Suprapubic skin (tissue), 4 donors: ENCODE measurements at places on chromosomes 11 and 22.
A peak's percentile ranks its signal among the peaks of the same experiment; 100 is the strongest.

DNA sequence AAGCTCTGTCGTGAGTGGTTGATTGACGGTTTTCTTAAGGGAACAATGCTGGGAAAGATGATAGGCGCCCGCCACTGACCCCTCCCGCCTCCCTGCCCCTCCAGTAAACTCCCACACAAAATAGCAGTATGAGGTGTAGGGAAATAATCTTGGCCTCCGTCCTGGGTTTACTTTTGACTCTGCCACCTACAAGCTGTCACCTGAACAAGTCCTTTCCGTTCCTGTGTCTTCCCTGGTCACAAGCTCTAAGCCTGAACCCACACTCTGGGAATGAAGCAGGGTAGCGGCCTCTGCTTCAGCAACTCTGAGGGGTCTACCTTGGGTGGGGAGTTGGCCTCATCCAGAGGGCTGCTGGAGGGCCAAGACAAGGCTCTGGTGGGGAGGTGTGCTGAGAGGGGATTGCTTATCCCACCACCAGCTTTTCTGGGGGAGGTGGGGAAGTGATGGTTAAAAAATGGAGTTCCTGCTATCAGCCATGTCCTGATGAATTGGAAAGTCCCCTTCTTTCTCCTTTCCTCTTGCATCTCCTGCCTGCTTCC, 87.8 kb downstream of the CEP164 start:
- DNase-seq: peak; percentile 28

GRCh38 chr11:123187665-123188507, 7.2 kb downstream of the CLMP start:
- DNase-seq: no peak

GRCh38 chr11:8196749-8197148, 27.9 kb upstream of the RIC3 start:
- no peak for DNase-seq

DNA sequence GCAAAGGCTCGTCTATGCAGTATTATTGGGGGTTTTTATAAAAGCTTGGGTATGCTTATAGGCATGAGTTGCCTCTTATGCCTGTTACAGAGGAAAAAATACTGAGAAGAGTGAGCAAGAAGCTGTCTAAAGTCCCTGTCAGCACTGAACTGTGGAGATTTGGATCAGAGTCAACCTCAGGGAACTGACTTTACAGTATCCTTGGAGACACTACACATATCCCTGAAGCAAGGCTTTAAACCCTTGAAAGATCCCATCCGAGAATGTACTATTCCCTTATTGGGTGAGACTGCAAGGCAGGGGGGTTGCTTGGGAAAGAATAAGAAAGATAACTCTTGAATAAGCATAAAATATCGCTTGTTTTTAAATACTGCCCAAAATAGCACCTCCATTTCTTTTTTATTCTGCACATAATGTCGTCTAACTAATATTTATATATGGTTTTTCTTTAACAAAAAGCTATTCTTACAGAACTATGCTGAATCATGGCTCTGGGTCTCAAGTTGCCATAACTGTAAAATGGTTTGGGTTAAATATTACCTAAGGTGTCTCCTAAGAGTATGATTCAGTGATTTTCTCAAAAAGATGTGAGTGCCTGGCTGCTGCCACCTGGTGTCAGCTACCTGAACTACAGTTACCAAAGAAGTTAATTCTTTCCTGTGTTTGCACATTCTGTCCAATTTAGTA, 1062.8 kb downstream of the DLG2 start:
- no peak for DNase-seq

GRCh38 chr11:34600339-34601084, 20.4 kb upstream of the EHF start:
- no peak for DNase-seq

DNA sequence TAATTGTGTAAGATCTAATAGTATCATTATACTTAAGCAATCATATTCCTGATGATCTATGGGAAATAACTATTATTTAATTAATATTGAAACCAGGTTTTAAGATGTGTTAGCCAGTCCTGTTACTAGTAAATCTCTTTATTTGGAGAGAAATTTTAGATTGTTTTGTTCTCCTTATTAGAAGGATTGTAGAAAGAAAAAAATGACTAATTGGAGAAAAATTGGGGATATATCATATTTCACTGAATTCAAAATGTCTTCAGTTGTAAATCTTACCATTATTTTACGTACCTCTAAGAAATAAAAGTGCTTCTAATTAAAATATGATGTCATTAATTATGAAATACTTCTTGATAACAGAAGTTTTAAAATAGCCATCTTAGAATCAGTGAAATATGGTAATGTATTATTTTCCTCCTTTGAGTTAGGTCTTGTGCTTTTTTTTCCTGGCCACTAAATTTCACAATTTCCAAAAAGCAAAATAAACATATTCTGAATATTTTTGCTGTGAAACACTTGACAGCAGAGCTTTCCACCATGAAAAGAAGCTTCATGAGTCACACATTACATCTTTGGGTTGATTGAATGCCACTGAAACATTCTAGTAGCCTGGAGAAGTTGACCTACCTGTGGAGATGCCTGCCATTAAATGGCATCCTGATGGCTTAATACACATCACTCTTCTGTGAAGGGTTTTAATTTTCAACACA, 6.4 kb downstream of the BIRC3 start:
- no peak for DNase-seq

DNA sequence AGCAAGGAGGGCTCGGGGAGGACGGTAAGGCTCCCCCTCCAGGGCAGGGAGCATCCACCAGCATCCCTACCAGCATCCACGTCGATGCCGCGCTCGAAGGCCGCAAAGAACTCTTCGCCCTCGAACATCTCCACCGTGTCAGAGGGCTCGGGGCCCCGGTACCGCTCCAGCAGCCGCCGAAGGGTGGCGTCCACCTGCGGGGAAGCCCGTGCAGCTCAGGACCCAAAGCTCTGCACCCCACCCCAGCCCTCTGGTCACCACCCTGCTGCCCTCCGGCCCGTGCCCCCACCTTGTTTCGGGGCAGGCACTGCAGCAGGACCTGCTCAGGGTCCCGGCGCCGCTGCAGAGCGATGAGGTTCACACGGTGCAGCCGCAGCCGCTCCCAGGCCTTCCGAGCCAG, 2.4 kb upstream of the SLC25A22 start:
- DNase-seq: no peak

GRCh38 chr11:108115500-108116140, 5.7 kb upstream of the ACAT1 start:
- DNase-seq: peak; percentile 86

DNA sequence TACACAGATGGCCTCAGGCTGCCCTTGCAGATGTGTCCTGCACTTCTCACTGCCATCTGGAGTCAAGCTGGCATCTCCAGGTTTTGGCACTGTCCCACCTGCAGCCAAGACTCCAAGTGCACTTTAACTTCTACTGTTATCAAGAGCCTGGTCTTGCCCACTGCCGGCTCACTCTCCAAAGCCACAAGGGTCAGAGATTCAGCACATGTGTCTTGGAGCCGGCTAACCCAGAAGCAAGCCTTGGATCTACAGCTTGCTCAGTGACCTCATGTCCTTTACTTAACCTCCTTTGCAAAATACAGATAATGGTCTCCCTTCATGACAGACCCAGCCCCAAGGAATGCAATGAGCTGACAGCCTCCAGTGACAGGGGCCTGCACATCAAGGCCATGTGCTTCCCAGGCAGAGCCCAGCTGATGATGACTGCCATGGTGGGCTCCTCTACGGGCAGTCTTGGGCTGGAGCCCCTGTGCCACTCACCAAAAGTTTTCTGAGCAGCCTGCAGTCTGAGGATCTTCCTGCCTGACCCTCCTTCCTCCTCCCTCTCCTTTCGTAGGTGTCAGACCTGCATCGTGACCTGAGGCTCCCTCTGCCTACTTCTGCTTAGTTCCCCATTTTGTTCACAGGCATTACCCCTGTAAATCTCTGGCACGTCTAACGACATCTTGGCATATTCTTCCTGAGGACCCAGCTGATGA, 9.0 kb downstream of the TP53AIP1 start:
- DNase-seq: no peak

DNA sequence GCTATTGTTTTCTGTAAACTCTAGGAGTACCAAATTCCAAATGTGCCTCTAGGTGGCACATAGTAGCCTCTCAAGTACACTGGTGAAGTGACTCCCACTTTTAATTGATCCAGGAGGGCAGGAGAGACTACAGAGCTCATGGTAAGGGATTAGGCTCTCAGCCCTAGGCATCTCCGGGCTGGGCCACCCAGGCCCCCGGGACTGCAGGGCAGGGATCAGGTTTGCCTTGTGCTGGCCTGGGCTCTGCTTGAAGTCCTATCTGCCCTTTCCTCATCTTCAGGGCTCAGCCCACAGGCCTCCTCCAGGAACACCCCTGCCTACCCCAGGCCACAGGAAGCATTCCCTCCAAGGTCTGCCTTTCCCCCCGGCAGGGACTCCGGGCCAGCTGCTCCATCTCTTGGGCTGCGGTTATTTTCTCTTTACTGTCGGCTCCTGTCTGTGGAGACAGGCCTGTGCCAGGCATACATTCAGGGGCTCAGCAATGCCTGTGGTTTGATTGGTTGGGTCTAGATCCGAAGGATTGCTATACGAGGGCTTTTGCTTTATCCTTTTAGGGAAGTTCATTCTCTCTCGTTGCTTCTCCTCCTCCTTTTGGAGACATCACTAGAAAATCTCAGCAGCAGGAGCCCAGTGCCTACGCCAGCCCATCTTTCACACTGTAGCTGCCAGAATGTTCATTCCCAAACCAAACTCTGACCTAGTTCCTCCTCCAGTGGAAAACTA, 32.8 kb downstream of the PARVA start:
- no peak for DNase-seq

- no peak for DNase-seq
Measured at GRCh38 chr22:19143967-19144400, 467 bp downstream of the ESS2 start.

DNA sequence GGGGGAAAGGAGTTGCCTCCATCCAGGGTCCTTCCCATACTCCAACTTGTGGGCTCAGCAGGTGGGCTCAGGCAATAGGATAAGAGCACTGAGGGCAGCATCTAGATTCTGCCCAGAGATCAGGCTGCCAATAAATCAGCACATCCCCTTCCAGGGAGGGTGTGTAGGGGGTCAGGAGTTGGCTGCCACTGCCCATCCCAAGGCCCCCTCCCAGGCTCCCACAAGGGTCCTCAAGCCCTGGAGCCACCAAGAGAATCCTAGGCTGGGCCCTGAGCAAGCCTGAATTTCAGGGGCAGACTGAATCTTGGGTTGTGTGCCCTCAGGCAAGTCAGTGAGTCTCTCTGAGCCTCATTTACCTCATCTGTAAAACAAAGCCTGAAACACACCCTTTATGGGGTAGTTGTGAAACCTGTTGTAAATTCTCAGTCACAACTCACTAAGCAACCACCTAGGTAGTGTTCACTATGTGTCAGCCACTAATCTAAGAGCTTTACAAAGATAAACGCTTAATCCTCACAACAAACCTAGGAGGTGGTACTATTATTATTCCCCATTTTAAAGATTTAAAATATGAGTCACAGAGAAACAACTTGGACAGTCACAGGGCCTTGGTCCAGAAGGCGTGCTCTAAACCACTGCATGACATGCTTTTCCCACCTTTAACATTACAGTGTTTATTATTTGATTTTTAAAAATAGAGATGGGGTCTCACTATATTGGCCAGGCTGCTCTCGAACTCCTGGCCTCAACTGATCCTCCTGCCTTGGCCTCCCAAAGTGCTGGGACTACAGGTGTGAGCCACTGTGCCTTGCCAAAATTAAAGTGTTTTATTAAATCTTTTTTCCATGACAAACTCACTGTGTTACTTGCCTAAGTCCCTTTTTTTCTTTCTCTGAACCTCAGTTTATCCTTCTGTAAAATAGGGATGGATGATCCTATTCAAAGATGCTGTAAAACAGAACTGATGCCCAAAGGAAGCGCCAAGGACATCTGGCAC, 36.2 kb downstream of the LMO1 start:
- DNase-seq: no peak

DNA sequence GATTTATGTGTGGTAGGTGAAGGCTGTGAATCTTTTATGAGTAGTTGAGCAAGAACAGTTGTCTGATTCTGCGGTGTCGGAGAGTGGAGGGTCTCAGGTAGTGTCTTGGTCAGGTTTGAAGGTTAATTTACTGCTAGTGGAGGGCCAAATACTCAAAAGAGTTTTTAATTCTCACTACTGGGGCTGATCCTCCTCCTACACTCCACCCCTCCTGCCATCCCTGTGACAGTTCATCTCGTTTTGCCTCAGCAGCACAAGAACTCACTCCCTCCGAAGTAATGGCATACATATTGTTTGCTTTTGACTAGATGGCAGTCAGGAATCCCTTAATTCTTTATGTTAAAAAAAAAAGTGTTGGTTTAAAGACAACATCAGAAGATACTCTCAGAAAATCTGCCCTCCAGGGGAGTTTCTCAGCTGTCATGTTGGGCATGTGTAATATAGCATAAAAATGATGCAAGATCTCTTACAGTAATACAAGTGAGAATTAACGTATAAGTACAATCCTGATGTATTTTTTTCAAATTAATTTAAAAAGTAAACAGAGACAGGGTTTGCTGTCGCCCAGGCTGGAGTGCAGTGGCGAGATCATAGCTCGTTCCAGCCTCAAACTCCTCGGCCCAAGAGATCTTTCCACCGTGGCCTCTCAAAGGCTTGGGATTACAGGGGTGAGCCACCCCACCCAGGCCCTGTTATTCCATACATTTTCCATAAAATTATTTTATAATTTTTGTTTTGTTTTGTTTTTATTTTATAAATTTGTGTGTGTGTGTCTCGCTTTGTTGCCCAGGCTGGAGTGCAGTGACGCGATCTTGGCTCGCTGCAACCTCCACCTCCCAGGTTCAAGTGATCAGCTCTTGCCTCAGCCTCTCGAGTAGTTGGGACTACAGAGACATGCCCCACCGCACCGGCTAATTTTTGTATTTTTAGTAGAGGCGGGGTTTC, 1.3 kb downstream of the FAR1 start:
- DNase-seq: no peak

DNA sequence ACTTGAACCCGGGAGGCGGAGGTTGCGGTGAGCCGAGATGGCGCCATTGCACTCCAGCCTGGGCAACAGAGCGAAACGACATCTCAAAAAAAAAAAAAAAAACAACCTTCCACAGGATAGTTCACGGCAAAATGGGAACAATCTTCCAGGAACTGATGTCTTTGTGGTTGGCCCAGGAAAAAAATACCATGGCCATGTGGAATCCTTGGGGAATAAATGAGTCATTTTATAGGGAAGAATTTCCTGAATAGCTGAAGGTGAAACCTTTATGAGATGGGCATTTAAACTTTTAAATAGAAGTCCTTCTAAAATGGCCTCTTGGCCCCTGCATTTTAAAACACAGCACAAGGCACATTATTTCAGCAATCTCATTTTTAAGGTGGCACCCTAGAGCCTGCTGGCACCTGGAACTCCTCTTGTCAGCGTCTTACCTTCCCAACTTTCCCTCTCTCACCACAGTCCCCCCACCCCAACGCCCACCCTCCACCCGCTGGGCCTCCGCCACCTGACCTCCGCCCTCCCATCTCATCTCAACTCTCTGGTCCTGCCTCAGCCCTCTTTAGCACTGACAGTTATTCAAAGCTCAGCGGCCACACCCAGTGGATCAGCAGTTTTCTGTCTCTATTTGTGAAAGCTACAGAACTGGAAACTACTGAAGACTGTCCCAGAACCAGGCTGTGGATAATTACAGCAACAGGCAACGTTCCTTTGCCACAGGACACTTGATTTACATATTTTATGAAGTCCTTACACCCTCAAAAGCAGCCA, 43.1 kb downstream of the SCGB1A1 start:
- no peak for DNase-seq

DNA sequence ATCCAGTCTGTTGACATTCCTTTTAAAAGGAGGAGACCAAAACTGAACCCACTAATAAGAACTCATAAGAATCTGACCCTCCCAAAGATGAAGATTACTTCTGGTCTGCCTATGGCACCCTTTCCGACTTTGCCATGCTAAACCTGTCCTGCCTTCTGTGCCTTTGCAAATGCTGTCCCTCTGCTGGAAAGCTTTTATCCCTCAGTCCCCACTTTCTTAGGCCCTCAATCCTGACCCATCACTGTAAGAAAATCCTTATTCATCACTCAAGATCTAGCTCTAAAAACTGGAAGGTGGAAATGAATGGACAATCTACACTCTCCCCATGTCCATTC, 10.4 kb downstream of the MPZL3 start:
- DNase-seq: no peak
